Activated CD4-positive, alpha-beta T cell treated with anti-CD3 and anti-CD28 coated beads, Interleukin-2, amount 50 U/mL, for 1 hour (primary cell): ENCODE measurements at places on chromosomes 7 and 10.
A peak's percentile ranks its signal among the peaks of the same experiment; 100 is the strongest.

DNA sequence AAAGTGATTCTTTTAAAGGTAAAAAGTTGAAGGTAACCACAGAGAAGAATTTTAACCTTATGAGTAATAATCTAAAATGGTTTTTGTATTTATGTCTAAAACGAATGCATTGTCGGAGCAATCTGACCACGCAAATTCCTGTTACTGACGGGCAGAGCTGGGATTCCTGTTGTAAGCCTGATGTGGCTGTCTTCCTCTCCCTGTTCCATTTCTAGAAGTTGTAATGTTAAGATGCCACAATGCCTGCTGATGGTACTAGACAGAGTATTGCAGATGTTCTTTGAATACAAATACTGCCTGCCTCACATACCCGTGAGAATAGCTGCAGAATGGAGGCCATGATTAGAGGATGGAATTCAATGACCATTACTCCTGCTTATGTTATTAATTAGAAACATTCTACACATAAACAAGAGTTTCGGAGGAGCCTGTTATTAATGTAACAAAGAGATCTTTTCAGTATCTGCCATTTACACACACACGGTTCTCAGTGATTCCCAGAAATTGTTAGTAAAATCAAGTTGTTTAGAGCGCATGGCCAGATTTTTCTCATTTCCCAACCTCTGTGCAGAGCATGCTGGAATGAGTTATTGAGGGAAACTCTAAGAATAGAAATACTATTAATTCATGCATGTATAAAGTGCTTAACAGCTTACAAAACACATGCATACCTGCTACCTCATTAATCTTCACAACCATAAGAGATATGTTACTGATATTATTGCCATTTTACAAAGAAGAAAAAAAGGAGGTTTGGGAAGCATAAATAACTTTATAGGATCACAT, 196.8 kb downstream of the PTN start:
- DNase-seq, result no peak

DNA sequence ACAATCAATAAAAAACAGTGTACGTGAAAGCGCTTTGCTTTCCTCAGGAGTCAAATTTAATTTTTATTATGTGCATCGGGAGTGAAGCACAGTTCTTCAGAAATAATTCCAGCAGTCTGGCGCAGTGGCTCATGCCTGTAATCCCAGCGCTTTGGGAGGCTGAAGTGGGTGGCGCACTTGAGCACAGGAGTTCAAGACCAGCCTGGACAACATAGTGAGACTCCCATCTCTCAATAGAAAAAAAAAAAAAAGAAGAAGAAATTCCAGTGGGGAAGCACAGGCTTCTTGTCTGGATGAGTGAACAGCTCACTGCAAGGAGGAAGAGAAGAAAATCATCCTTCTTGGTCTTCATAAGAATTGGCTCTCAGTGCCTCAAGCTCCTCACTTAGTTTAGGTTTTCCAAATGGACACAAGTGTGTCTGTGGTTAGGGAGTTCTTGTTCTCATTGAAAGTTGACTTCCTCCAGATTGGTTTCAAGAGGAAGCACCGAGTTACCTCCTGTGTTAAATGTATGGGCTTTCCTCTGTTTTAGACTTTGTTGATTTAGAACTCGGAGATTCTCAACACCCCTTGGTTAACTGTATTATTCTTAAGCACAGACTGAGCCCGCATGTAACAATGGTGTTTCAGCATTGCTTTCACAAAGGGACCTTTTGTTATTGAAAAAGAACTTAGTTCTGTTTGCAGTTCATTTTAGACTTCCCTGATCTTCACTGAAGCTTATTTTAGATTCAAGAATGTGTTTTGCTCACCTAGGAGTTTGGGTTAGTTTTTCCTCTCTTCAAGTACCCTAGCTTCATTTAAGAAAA, 28.0 kb downstream of the LMTK2 start:
- no peak for DNase-seq

DNA sequence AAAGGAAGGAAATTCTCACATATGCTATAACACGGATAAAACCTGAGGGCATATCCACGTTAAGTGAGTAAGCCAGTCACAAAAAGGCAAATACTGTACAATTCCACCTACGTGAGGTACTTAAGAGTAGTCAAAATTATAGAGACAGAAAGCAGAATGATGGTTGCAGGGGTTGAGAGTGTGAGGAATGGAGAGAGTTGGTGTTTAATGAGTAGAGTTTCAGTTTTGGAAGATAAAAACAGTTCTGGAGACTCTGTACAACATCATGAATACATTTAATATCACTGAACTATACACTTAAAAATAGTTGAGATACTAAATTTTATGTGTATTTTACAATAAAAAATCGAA, 95.1 kb downstream of the SNX13 start:
- DNase-seq, result no peak

GRCh38 chr7:33792547-33793105, 112.7 kb upstream of the BMPER start:
- DNase-seq, result no peak

DNA sequence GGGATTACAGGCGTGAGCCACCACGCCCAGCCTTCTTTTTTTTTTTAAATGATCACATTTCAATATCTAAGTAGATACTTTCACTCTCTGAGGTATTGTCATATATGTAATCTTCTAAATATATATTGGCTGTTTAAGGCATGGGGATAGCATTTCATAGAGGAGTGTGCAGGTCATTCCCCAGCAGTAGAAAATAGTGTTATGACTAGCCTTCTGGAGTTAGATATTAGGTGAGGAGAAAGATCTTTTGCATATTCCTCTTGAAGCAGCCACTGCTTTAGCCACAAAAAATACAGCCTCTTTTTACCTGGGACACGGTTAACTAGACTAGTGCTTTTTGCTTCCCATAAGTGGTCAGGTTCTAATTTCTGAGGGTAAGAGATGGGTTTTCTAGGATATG, 28.9 kb downstream of the ADD3 start:
- DNase-seq, result no peak

- DNase-seq, result no peak
Observed at GRCh38 chr10:14588084-14588937, 186.4 kb downstream of the FAM107B start.

DNA sequence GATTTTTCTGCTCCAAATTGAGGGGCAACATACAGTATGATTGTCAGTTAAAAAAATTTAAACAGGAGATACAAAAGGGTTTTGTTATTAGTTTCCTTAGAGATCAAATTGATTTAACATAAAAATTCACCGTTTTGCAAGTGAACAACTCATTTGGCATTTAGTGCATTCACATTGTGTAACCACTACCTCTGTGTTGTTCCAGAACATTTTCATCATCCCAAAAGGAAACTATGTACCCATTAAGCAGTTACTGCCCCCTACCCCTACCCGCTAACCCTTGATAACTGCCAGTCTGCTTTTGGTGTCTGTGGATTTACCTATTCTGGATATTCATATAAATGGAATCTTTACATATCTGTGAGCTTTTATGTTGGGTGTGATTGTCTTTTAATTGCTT, 3.1 kb downstream of the ZRANB1 start:
- DNase-seq, result no peak

GRCh38 chr7:158760936-158761335, 56.3 kb upstream of the NCAPG2 start:
- no peak for DNase-seq

- DNase-seq, result no peak
Observed at GRCh38 chr7:86708031-86708680, 64.4 kb downstream of the GRM3 start.

DNA sequence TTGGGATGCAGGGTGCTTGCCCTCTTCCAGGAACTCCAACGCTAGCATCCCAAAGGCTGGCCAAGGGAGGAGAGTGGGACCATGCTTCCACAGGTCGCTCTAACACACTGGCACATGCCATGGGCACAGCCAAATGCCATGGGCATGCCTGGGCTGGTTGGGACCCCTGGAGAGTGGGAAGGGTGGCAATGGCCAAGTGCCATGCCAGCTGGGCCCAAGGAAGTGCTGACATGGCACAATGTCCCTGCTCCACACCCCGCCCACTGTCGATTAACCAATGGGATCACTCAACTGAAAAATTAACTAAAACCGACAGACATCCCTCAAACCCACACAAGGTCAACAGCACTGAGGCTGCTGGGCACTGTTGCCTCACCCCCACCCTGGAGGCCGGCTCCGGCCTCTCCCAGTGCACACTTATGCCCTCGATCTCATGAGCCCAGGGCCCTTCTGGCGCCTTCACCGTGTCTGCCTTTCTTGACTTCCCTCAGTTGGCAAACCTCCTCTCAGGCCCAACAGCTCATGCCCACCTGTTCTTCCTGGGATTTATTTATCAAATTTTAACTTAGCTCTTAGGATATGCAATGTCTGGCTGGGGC, 83.4 kb downstream of the GOLGA7B start:
- no peak for DNase-seq

DNA sequence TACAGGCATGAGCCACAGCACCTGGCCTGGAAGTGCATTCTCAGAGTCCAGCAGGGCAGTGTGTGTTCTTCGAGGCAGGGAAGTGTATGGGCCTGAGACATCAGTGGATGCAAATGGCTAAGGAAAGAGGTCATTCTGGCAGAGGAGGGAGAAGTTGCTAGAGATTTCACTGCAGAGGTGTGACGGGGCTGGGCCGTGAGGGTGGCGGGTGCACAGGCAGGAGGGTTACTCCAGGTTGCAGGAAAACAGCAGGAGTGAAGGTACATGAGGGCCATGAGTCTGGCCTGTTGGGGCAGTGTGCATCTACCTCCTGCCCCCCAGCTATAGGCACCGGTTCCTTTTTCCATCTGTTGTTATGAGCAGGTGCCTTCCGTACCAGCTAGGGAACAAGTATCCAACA, 29.3 kb downstream of the COL26A1 start:
- no peak for DNase-seq

DNA sequence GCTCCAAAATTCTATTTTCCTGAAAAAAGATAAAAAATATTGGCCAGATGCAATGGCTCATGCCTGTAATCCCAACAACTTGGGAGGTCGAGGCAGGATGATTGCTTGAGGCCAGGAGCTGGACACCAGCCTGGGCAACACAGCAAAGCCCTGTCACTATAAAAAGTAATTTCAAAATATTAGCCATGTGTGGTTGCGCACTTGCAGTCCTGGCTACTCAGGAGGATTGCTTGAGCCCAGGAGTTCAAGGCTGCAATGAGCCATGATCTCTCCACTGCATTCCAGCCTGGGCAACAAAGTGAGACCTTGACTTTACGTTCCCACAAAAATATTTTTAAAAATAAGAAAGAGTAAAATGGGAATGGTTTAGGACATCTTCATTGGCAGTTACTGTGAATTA, 104.1 kb upstream of the AFAP1L2 start:
- DNase-seq, result no peak

GRCh38 chr7:260441-261281, 29.3 kb upstream of the FOXL3 start:
- DNase-seq, result no peak

DNA sequence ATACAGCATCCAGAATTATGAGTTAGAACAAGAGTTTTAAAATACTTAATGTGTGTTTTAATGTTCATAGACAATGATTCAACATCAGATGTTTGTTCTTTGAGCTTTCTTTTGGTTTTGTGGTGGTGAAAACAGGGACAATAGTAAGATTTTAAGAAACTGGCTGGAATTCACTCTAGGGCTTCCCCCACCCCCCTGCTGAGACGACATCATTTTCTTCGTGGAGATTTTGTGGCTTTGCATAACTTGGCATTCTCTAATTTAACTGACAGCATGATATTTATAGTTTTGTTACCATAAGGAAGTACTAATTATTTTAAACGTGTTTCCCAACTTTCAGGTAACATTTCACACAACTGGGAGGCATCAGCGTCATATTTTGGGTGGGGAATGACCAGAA, 184.1 kb downstream of the BICC1 start:
- no peak for DNase-seq

DNA sequence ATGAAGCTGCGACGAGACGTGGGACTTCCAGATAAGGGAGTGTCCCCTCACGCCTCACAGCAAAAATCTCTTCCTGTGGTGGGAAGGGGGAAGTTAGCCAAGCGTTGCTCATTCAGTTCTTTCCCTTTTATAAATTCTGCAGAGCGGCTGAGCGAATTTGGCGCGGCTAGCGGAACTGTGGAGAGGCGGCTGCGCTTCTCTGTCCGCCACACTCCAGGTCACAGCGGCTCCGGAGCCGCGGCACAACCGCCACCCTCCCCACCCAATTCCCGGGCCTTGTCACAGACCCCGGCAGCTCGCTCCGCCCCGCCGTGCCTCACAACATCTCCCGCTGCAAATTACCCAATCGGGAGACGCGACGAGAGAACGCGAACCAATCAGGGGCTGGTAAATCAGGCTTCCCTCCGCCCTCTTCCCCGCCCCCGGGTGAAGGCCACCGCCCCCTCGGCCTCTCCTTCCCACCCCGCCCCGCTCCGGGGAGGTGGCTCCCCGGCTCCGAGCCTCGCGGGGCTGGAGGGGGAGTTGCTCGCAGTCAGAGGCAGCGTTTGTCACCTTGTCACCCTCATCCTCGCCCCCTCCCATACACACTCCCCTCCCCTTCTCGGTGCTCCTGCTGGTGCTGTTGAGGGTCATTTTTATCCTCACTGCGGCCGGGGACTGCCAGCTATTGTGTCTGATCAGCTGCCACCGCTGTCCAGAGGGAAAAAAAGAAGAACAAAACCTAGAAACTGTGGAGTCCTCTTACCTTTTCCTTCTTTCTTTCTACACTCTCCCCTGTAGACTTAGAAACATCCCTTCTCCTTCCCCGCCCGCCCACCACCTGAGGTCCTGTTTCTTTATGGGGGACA, 918 bp upstream of the ARHGAP21 start:
- peak; percentile 95 for DNase-seq

DNA sequence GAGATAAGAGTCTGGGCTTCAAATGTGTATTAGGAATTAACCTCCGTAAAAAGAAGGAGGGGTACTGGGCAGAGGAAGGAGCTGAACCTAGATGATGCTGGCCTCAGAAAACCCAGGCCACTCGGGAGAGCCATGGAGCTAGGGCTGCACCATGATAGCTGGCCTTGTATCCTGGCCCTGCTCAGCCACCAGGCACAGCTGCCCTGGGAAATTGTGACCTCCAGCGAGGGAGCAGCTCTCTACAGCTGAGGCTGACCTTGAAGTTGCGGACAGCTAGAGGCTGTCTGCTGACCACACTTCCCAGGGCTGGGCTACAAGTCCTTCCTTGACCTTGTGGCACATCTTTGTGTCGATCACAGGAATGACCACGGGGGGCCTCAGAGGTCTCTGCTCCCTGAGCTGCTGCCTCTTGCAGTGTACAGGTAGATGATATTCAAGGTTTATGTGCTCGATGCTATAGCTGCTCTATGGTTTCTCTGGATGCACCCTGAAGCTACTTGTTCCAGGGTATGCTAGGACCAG, 38.3 kb upstream of the SLC35B4 start:
- DNase-seq, result no peak

GRCh38 chr7:55030314-55030713, 11.5 kb downstream of the EGFR start:
- no peak for DNase-seq

GRCh38 chr7:151544183-151544582, 24.5 kb upstream of the RHEB start:
- no peak for DNase-seq

GRCh38 chr10:58796824-58797223, 284.2 kb downstream of the BICC1 start:
- DNase-seq, result no peak
